ENCODE measurements at places on chromosomes 11 and 22.

- no peak for DNase-seq
Observed at GRCh38 chr11:47607380-47607779, 13.2 kb upstream of the C1QTNF4 start.

DNA sequence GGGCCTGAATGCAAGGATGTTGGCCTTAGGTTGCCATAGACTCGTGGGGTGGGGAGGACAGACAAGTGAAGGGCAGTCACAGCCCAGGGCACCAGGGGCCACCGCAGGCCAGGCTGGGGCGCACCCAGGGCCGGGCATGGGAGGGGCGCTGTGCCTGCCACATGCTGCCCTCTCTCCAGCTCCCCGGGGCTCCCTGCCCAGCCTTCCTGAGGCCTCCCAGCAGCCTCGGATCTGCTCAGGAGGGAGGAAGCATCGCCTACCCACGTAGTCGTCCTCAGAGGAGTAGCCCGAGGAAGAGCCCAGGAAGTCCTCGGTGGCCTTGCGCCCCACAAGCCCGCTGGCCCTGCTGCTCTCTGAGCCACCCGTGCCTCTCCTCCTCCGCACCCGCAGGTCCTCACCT is 5.2 kb downstream of the SUN2 start:
- no peak for DNase-seq

- no peak for DNase-seq
Observed at GRCh38 chr11:555227-555779, 5.2 kb downstream of the LMNTD2 start.

GRCh38 chr11:46240371-46240770 is 37.1 kb upstream of the CREB3L1 start:
- no peak for DNase-seq

- DNase-seq = no peak
Observed at GRCh38 chr22:49704345-49705215, 123.1 kb downstream of the BRD1 start.

GRCh38 chr11:83691451-83691950 is 405.3 kb upstream of the CCDC90B start:
- no peak for DNase-seq

DNA sequence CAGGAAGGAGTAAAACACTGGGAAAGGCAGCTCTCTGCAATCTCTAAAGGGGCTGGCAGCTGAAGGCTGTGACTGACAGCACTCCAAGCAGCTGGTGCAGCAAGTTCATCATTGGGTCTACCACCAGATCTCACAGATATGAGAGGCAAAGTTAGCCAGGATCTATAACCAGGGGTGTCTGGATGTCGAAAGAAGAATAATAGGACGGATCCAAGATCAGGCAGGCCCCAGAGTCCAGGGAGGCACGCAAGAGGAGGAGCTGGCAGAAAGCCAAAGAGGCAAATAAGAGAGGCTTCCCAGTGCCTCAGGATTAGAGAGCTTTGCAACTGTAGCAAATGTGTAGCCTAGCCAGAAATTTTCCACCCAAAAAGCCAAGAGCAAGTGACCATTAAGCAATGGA is 77.1 kb downstream of the RBMXL2 start:
- DNase-seq = no peak

DNA sequence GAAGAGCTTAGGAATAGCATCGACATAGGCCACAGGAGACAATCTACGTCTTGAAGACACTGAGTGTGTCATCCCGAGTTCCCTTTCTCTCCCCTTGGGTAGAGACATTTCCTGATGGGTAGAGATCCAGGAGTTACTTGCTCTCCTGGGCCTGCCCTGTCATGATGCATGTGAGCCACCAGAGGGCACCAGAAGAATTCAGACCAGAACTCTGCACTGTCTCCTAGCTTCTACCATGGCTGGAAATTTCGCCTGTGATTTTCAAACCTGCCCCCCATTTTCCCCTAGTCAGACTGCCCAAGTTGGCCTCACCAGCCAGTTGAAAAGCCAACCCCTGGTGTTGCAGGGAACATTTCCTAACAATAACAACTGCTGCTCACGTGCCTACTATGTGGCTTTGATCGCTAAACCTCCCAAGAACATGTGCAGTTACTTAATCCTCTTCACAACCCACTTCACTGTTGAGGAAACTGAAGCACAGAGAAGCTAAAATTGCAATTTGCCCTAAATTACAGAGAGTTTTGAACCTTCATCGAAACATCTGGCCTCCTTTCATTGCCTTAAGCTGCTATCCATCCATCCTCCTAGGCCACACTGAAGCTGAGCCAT is 47.2 kb downstream of the C11orf58 start:
- peak; percentile 28 for DNase-seq

DNA sequence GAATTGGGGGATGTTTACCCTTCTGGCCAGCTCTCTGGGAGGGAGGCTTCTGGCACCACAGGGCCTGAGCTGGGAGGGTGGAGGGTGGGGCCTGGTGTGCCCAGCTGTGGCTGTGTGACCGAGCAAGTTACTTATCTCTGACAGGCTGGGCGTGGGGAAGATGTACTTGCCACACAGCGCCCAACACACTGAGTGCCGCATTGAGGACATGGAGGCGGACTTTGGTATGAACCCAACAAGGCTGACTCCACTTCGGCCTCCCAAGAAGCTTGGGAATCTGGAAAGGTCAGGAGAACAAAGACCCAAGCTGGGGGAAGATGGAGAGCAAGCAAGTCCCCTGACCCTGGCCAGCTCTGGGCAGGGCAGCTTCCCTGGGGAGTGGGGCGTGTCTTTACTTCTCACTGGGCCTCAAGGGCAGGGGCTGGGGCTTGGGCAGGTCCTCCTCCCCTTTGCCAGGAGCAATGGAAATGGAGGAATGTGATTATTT is 2.4 kb upstream of the MGAT3 start:
- no peak for DNase-seq

DNA sequence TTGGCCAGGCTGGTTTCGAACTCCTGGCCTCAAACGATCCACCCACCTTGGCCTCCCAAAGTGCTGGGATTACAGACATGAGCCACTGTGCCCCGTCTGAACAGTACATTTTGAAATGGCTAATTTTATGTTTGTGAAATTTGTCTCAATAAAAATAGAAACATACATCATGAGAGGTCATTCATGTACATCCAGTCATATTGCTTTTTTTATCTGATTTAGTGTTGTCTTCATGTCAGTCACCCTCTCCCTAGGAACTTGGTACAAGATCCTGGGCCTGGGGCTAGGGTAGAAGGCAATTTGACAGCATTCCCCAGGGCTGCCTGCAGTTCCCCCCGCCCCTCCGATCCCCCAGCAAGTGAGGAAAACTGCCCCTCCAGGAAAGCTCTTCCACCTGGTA is 46.6 kb upstream of the RBFOX2 start:
- DNase-seq = no peak

DNA sequence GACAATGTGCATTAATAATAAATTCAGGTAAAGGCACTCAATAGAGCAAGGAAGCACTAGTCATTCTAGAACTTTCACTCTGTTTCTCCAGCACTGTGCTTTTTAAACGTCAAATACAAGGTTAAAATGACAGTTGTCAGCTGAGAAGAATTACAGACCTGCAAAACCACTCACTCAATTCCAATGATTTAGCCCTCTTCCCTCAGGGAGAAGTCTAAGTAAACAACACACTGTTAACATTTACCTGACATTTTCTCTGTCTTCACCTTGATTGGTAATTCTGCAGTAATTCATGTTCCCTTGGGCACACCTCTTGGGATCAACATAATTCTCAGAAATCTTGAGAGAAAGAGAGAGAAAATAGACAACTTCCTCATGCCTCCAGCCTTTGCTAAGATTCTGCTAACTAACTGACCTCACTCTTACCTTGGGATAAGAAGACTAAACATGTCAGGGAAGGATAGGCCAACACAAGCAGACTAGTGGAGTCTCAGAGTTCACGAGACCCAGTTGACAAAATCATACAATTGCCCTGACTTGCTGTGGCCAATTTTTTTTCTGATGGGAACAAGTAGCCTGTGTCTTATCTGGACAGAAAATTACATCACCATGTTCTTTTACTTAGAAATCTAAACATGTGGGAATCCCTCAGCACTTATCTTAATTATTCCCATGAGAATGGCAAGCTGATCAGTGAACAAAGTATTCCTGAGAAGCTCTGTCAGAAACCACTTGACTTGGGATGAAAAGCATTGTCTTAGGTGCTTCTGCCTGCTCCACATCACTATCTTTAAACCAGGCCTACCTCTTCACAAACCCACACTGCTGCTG is 516.8 kb upstream of the FAT3 start:
- DNase-seq = no peak

- no peak for DNase-seq
Observed at GRCh38 chr11:1863352-1864216, 10.7 kb downstream of the LSP1 start.

DNA sequence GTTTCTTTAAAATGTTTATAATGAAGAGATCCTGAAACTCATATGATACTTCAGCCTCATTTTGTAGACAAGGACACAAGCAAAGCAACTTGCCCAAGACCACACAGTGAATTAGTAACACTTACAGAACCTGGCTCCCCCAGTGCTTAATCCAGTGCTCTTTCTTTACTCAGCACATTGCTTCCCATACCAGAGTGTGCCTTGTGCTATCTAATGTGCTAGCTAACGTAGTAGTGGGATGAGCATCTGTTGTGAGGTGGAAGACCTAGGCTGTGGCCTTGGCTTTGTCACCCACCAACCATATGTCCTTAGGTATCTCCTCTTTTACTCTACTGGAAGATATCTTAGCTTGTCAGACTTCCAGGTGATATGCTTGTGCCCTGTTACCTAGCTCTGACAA is 5.1 kb downstream of the SPCS2 start:
- no peak for DNase-seq

DNA sequence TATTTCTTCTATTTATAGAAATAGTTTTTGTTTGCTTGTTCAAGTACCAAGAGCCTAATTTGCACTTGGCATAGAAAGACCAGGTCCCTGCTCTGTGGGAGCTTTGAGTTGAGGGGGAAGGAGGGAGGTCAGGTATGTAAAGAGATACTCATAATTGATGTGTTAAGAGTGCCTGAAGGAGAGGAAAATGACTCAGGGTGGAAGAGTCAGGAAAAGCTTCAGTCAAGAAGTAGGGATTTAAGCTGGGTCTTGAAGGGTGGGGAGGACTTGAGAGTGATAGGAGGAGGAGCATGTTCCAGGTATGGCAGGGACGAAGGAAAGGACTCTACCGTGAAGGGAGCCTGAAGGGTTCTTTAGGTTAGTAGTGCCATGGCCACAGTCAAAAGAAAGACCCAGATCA is 9.0 kb downstream of the RBX1 start:
- no peak for DNase-seq

GRCh38 chr11:69035946-69036340 is 12.8 kb upstream of the TPCN2 start:
- no peak for DNase-seq

DNA sequence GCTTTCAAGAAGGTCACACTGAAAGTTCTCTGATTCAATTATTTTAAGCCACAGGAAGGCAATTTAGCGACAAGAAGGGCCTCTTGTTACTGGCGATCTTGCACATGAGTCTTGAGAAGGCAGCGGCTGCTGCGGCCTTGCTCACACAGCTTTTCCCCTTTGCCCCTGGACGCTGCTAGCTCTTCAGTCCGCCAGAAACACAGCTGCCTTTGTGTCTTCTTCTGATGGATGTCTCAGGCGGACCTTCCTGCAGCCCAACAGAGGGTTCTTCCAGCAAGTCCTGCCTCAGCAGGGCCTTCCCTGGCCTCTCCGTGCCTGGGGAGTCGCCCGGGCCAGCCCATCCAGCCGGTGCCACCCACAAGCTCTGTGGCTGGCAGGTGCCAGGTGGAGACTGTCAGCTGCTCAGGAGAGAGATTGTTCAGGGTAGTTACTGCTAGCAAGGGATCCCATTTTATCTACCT is 59.4 kb downstream of the PKNOX2 start:
- DNase-seq = no peak

GRCh38 chr11:84241343-84242131 is 955.4 kb upstream of the CCDC90B start:
- DNase-seq = no peak

DNA sequence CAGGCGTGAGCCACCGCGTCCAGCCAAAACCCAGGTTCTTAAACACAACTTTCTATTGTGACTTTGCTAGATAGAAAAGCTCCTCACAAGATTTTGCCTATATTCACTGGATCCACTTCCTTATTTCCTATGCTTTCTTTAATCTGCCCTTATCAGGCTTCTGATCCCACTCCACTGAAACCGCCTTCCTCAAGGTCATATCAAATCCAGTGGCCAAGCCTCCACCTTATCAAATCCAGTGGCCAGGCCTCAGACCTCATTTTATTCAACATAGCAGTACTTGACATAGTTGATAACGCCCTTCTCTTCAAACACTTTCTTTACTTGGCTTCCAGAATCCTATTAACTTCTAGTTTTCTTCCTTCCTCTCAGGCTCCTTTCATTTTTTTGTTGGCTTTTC is 29.5 kb downstream of the DIXDC1 start:
- DNase-seq = no peak

DNA sequence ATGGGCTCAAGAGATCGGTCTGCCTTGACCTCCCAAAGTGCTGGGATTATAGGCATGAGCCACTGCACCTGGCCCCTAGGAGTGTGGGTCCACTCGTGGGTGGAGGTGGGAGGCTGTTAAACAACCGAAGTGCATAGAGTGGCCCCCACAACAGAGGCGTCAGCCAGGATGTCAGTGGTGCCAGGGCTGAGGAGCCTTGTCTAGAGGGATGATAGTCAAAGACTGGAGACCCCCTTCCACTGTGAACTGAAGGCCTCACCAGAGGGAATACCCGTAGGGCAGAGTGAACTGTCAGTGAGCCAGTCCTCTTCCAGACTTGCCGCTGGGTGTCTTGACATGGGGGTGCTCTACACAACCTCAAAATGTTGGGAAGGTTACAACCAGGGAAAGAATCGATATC is 38.2 kb downstream of the AP2A2 start:
- DNase-seq = no peak

GRCh38 chr11:92692826-92693546 is 276.5 kb upstream of the MTNR1B start:
- DNase-seq = no peak

GRCh38 chr11:134724779-134725140 is 312.7 kb upstream of the B3GAT1 start:
- DNase-seq = no peak

DNA sequence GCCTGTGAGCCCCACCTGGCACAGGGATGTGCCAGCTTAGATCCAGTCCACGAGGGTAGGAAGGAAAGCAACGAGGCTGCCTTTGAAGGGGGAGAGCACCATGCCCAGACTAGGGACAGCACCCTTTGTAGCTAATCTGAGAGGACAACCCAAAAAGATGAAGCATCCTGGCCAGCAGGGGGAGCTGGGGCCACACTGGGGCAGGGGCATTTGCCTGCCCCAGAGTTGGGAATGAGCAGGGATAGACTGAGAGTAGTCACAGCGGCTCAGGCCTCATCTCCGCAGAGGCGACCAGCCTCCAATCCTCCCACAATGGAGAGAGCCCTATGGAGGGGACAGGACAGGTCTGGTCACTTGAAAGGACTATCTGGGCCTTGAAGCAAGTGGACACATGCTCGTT is 16.4 kb downstream of the LMO1 start:
- DNase-seq = no peak

GRCh38 chr11:67227726-67228125 is 38.5 kb upstream of the GRK2 start:
- no peak for DNase-seq
